Heart right ventricle (tissue), 16 donors: ENCODE measurements at places on chromosomes 5 and 9. TPM values are rescaled to one million over a fixed set of nuclear protein-coding genes. Genes with fewer than 3 reads are reported as not detected.

TIMD4 gene
- total RNA-seq, result not detected

GDNF gene
- 0.07 TPM for total RNA-seq

IFNA2 gene
- not detected for total RNA-seq

GARIN3 gene
- not detected for total RNA-seq

C9orf153 gene
- total RNA-seq, result 0.25 TPM

DMRT3 gene
- not detected for total RNA-seq

- DNase-seq, result no peak
Measured at GRCh38 chr9:111938427-111938800, 41.8 kb downstream of the UGCG start.

DNA sequence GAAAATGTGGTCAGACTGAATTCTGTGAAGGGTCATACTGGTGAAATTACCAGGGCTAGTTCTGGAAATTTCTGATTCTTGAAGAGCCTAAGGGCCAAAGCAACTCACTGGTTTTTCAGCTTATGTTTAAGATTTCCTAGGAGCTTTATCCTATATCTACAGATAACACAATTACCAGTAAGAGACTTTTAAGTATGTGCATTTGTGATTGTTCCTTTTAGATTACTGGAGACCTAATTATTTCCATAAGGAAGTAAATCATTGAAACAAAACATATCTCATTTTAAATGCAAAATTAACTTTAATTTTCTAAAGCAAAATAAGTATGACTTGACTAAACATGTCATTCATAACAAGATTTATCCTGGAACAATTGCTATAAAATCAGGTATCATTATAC is 134.2 kb downstream of the MPDZ start:
- DNase-seq, result no peak

DNA sequence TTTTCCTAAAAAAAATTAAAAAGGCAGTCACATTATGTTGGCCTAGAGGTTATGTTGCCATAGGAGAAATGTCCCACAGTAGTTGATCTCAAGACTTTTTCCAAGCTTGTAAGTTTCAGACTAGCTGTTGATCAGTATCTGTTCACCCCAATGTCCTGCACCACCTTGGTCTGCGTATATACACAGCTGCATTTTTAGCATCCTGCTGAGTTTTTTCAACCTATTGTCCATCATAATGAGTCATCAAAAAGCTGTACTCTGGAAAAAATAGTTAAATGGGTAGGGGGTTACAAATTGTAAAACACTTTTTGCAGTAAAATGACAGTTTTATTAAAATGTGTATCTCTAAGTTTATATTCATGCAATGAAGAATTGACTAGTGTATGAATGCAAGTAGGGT is 53.2 kb upstream of the TMEM171 start:
- no peak for DNase-seq

- no peak for DNase-seq
Measured at GRCh38 chr5:80094236-80094738, 59.1 kb downstream of the THBS4 start.

DNA sequence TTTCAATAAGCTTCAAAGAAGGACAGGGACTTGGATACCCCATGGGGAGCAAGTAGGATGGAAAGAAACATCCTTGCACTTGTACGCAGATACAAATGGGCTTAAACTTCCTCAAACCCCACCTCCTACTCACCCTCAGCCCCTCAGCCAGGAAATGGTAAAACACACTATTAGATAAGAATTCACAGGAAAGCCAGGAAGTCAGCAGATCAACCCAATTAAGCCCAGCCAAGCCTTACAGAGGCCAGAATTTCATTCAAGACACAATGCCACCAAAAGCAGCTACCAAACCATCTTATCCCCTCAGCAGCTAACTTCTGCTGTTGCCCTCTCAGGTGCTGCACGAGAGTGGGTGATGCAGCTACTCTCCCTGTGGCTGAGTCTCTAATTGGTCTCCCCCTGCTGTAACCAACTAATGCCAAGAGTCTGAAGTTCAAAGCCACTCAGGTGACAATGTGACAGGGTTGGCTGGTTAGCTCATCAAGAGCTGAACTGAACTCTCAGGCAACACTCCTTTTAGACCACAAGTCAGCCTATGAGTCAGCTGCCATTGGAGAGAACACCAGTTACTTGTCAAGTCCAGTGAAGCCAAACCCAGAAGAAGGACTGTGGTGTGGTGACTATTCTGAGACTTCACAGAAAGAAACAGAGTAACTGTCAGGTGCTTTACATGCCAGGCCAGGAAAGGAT is 201.9 kb downstream of the ZNF608 start:
- no peak for DNase-seq

DNA sequence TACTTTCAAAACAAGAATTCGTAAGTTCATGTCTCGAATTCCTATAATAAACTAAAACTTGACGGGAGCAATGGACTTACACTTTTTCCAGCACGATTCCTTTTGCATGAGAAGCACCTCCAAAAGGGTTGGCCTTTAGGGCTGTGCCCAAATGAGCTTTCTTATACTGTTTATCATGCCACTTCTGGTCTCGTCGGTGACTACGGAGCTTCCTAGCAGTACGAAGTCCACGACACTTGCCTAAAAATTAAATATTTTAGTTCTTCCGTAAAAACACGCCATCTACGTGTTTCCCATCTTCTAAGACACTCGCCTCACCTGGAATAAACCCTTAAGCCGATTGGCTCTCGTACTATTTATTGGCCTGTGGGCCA is 554 bp downstream of the RPS23 start:
- DNase-seq, result no peak

GRCh38 chr5:109496112-109496511 is 86.3 kb upstream of the PJA2 start:
- DNase-seq, result no peak

- DNase-seq, result no peak
Measured at GRCh38 chr5:39566029-39566428, 141.2 kb upstream of the DAB2 start.

GRCh38 chr9:29393064-29393463 is 1819.8 kb upstream of the C9orf72 start:
- DNase-seq, result no peak

- no peak for DNase-seq
Measured at GRCh38 chr9:89544279-89544661, 46.4 kb upstream of the SEMA4D start.

- no peak for DNase-seq
Measured at GRCh38 chr5:84634256-84634655, 249.6 kb upstream of the EDIL3 start.

GRCh38 chr9:78239506-78239905 is 3.6 kb downstream of the CEP78 start:
- no peak for DNase-seq
